Heart left ventricle (tissue), 16 donors: ENCODE measurements at places on chromosomes 13 and 19. TPM values are rescaled to one million over a fixed set of nuclear protein-coding genes. Genes with fewer than 3 reads are reported as not detected.

- DNase-seq = no peak
These were observed 904 bp upstream of the GIPC1 start for GRCh38 chr19:14496834-14497227.

GRCh38 chr19:29467824-29468401, 57.9 kb upstream of the VSTM2B start:
- no peak for DNase-seq

- DNase-seq = peak; percentile 70
These were observed 25.7 kb upstream of the TPTE2 start for GRCh38 chr13:19586904-19587634.

DNA sequence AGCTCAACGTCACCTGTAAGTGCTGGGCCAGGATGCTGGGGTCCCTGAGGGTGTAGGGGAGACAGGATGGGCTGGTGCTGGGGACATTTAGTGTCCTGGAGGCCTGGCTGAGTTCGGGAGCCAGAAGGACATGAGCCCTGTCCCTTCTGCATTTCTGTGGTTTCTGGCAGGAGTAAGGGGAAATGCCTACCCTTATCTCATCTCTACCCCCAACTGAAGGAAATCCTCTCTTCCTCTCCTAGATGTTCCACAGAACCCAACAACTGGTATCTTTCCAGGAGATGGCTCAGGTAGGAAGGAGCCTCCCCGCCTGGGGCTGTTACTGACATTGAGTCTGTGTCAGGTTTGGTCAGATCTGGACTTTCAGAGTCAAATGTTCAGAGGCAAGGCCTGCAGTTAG, 1.2 kb downstream of the CD33 start:
- no peak for DNase-seq

The MYBPC2 gene
- total RNA-seq = 0.09 TPM

The TNFSF13B gene
- 12.4 TPM for total RNA-seq

GRCh38 chr19:48500830-48501493, 10.7 kb downstream of the LMTK3 start:
- DNase-seq = no peak

DNA sequence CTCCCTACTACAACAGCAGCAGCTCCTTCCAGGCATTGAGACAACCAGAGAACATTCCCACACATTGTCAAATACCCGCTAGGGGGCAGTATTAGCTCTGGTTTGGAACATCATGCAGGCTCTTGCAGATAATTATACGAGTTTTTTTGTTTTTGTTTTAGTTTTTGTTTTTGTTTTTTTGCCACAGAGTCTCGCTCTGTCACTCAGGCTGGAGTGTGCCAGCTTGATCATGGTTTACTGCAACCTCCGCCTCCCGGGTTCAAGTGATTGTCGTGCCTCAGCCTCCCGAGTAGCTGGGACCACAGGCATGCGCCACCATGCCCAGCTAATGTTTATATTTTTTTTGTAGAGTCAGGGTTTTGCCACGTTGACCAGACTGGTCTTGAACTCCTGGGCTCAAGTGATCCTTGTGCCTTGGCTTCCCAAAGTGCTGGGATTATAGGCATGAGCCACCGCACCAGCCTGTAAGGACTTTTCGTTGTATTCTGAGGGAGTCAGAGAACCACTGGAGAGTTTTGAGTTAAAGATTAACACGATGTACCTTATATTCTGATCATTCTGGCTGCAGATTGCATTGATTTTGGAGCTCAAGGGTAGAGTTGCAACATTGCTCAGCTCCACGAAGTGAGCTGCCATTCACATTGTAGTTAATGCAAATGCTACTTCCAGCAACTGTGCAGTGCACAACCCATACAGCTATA, 41.7 kb upstream of the CEACAM20 start:
- DNase-seq = peak; percentile 41

The RGS9BP gene
- 8.8 TPM for total RNA-seq

- DNase-seq = no peak
These were observed 14.9 kb upstream of the PTBP1 start for GRCh38 chr19:782185-782877.

The SRRM5 gene
- total RNA-seq = 0.20 TPM

The CNN1 gene
- 178 TPM for total RNA-seq

GRCh38 chr13:94305934-94306333, 173.5 kb downstream of the DCT start:
- no peak for DNase-seq

The ANKLE1 gene
- total RNA-seq = not detected
